ENCODE measurements at places on chromosomes 7 and 10.
A peak's percentile ranks its signal among the peaks of the same experiment; 100 is the strongest.

DNA sequence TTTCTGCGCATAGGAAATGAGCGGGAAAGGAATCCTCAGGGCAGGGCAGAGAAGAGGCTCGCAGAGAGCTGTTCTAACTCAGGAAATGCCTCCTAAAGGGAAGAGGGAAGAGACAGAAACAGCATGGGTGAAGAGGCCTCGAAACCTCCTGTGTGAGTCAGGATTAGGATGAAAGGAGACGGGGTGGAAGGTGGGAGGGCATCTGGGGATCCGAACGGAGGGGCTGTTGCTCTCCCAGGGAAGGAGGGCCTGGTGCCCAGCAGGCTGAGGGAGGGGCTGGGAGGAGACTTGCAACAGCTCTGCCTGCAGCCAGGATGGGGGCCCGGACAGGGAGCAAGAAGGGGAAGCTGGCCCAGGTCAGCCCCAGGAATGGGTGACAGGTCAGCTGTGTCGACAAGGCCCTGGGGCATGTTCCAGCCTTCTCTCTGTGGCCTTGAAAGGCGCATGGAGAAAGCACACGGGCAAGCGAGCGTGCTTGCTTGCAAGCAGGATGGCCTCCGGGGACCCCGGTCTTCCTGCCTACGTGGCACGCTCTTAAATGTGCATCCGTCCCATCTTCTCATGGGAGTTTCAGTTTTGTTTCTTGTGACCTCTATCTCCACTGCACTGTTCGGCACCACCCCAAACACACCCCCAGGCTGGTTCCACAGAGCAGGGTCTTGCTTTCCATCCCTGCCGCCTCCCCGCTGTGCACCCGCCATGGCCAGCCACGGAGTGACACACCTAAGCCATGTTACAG is 63.5 kb downstream of the HIPK2 start:
- DNase-seq = no peak

- DNase-seq = no peak
Observed at GRCh38 chr7:1055491-1055955, 11.2 kb downstream of the GPR146 start.

- DNase-seq = no peak
Observed at GRCh38 chr10:63258920-63259678, 126.0 kb downstream of the NRBF2 start.

GRCh38 chr7:41816111-41816510 is 113.2 kb upstream of the INHBA start:
- DNase-seq = no peak

DNA sequence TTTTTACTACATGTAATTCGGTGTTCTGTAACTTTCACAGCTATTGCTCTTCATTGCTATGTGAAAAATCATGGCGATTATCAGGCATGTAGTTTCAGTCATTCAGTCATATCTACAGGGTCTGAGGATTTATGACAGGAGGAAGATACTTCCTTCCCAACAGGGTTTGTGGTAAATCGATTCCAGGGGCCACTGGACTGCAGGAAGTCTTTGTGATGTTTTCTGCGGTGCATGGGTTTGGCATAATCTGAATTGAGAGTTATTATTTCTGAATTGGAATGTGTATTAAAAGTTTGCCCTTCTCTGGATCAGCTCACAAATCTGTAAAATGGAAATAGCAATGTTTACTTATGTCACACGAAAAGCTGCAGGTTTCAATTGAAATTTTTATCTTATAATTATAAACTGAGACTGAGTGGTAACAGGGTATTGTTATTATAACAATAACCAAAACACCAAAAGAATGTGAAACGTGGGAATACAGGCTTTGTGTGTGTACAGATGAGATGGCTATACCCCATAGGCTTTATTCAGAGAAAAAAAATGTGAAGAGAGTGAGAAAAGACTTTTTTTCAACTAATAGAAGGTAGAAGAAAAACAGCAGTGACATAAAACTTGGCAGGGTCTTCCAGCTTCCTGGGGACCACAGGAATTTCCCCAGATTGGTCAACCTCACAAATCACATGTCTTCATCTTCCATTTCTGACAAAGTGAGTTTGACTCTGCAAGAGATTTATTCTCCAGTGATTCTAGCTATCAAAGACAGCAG is 307.7 kb upstream of the NFE2L3 start:
- DNase-seq = no peak

DNA sequence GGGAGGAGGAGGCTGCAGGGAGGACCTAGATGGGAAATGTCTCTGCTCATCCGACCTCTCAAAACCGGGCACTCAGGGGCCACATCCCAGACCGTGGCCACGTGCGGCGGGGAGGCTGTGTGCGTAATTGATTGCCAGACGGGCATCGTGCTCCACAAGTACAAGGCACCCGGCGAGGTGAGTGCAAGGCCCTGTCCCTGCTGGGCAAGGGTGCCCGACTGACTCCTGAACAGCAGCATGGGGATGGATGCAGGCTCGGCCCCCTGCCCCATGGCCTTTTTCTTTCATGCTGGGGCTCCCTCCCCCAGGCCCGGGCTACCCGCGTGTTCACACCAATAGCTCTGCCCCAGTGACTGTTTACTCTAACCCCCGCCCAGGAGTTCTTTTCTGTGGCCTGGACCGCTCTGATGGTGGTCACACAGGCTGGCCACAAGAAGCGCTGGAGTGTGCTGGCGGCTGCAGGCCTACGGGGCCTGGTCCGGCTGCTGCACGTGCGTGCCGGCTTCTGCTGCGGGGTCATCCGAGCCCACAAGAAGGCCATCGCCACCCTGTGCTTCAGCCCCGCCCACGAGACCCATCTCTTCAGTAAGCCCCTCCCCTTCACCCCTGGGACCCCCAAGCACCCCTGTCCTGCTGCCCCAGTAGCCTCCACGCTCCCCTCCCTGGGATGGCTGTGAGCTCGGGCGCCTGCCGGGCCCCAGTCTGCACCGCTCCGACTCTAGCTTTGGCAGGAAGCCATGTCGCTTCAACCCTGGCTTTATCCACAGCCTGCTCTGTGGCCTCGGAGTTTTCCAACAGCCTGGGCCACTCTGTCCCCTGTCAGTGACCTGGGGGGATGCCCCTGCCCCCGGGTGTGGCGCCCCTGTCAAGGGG is 3.9 kb downstream of the LRWD1 start:
- DNase-seq = no peak

DNA sequence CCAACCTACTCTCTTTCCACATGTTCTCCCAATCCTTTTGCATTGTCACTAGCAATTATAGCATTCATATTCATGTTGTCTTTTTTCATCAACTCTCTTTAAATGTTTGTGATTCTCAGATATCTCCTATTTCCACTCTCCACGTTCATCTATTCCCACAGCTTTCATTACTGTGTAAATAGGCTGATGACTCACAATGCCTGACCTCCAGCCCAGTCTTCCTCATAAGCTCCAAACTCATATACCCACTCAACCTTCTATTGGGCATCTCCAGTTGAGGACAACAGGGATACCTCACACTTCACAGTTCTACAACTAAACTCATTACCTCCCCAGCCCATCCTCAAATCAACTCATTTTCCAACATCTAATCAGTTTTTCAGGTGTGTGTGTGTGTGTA is 194.1 kb downstream of the DGKI start:
- no peak for DNase-seq

- DNase-seq = no peak
Observed at GRCh38 chr7:42924223-42924838, 7.6 kb downstream of the PSMA2 start.

GRCh38 chr7:42091461-42092291 is 145.3 kb downstream of the GLI3 start:
- peak; percentile 26 for DNase-seq

DNA sequence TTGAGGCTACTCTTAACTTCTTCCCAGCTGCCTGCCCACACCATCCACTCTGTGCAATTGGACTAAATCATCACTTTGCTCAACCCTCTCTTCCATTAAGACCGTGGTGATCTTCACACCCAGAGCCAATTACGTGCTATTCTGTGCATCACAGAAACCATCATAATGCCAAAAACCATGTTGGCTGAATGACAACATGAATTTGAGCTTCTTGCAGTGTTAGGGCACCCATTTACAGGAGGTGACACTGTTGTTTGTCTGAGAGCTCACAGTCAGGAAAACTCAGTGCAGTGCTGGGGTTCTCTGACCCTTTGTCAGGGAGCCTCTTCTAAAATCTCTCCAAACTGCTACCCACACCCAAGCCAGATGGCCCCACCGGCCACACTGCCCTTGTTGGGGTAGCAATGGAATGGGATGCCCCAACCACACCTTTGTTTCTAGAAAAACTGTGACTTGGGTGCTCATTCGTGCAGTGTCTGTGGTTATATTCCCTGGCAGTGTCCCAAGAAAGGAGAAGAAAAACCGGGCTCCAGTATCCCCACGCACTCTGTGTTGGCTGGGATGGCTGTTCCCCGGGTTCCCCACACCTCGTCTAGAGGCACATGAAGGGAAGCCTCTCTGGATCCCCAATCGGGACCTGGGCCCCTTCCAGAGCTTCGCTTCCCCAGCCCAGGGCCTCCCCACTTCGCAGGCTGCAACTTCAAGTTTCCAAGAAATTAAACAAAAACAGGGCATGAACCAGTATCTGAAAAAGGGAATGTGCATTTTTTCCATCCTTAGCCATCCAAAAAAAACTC is 2.0 kb upstream of the TNS3 start:
- no peak for DNase-seq

- no peak for DNase-seq
Observed at GRCh38 chr10:125137601-125138438, 22.5 kb downstream of the CTBP2 start.

GRCh38 chr10:43461950-43462349 is 25.0 kb downstream of the ZNF487 start:
- no peak for DNase-seq

GRCh38 chr7:16810573-16810972 is 5.8 kb upstream of the AGR2 start:
- no peak for DNase-seq

GRCh38 chr7:70655694-70656093 is 476.2 kb upstream of the GALNT17 start:
- DNase-seq = no peak

DNA sequence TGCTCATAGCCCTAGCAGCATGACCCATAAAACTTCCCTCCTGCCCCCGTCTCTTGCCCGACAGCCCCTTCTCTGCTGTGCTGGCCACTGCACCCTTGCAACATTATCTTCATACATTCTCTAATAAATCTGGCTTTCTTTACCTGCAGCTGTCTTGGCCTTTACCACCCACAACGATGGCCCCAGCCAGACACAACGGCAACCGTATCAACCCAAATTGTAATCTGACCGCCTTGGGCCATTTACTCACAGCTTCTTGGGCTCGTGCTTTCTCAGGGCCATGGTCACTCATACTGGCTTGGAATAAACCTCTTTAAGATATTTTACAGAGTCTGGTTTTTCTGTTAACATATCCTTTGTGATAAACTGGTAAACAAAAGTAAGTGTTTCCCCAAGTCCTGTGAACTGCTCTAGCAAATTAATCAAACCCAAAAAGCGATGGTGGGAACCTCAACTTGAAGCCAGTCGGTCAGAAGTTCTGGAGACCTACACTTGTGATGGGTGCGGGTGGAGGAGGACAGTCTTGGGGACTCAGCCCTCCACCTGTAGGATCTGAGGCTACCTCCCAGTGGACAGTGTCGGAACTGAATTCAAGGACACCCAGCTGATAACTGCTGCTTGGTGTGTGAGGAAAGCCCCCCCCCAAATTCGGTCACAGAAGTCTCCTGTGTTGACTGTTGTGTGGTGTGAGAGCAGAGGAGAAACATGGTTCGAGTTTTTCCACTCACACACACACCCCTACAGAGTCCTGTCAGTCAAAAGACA is 87.6 kb upstream of the ATP6V0A4 start:
- no peak for DNase-seq

DNA sequence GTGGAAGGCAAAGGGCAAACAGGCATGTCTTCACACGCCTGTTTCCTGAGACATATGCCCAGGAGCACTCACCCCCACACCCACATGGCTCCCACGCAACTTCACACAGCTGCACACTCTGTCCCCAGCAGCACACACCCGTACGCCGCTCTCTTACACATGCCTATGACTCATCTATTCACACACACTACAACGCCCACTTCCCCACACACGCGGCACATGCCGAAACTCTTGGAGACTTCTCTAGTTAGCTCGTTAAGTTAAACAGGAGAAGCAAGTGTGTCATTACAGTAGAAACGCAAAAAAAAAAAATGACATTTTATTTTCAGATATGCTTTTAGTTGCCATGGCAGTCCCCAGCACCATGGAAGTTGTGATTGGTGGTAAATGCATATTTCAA is 6.7 kb downstream of the CALN1 start:
- DNase-seq = no peak

DNA sequence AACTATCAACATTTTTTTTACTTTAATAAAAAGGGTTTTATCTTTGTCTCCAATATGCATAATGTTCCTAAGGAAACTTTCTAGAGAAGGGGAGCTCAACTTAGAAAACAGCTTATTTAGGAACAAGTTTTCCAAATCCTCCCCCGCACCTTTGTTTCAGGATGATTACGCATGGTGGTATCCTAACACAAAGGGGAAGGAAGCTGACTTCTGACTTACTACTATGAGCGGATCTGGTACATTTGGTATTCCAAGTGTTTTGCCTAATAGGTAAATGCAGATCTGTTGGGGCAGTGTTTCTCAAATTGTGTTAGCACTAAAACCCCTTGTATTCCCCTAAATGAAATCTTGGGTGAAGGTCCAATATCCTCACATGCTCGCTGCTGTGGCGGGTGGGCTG is 229.3 kb upstream of the KLF14 start:
- no peak for DNase-seq

DNA sequence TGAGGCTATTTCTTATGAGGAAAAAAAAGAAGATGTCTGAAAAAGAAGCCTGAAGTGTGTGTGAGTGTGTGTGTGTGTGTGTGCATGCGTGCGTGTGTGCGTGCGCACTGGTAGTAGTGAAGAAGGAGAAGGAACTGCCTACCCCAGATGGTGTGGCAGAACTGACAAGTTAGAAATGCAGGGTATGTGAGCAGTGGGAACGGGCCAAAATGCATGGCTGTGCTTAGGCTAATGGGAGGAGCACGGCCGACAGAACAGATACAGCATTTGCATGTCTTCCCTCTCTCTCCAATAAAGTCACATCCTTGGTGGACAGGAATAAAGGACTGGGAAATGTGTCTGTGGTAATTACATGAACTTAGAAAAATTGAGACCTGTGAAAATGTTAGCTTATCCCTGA is 94.3 kb downstream of the IDE start:
- no peak for DNase-seq

GRCh38 chr10:32338262-32338661 is 8.7 kb downstream of the EPC1 start:
- DNase-seq = no peak

DNA sequence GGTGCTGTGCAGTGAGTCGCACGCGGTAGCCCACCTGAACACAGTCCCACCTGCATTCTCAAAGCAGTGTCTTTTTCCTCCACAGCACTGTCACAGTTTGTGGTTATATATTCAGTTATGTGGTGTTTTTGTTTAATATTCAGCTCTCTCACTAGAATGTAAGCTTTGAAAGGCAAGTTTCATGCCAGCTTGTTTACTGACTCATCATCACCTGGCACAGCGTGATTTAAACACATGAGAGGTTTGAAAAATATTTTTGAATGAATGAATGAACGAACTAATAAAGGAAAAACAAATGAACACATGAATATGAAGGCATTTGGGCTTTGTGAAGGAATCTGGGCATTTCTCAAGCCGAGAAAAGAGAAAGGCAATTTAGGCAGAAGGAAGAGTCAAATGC is 51.9 kb upstream of the TM9SF3 start:
- no peak for DNase-seq

Measured in progenitor cell of endocrine pancreas (in vitro differentiated cells).